ENCODE measurements at places on chromosomes 7 and 10.

GRCh38 chr7:20279979-20280378 is 50.7 kb upstream of the ITGB8 start:
- DNase-seq = no peak

- DNase-seq = no peak
These were observed 10.2 kb upstream of the ZFYVE27 start for GRCh38 chr10:97726636-97727178.

GRCh38 chr10:97030894-97031293 is 154.9 kb downstream of the SLIT1 start:
- DNase-seq = no peak

- no peak for DNase-seq
These were observed 306.8 kb downstream of the XPNPEP1 start for GRCh38 chr10:109616359-109616980.

- DNase-seq = no peak
These were observed 705.1 kb downstream of the SUGCT start for GRCh38 chr7:40839881-40840280.

DNA sequence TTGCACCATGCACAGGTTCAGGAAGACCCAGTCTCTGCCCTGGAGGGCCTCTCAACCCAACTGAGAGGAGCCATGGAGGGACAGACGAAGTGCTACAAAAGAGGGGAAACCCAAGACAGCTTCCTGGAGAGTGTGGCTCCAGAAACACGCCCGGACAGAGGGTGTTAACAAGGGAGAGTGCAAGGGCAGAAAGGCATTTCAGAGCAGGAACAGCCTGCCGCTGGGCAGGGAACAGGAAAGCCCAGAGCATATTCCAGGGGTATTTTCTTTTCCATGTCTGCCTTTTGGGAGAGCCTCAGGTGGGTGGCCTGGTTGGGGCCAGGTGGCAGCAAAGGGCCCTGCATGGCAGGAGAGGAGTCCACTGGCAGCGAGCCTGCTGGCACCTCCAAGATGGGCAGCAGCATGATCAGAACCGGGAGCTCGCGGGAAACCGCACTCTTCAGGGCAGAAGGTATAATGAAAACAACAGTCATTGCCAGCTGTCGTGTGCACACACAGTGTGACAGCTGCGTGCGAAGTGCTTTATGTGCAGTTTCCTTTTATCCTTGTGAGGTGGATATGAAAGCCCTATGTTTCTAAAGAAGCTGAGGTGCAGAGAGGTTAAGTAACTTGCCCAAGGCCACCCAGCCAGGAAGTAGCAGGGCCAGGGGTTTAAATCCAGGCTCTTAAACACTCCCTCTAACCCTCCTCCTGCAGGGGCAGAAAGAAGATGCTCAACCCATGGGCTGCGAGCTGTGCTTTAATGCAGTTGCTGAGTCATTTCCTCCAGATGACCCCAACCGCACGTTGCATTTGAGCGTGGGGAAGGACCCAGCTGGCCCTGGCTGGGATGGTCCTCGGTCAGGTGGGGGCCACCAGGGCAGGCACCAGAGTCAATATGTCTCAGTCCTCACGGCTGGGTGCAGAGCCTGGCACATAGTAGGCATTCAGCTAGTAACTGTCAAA is 128.6 kb downstream of the OAT start:
- DNase-seq = no peak

DNA sequence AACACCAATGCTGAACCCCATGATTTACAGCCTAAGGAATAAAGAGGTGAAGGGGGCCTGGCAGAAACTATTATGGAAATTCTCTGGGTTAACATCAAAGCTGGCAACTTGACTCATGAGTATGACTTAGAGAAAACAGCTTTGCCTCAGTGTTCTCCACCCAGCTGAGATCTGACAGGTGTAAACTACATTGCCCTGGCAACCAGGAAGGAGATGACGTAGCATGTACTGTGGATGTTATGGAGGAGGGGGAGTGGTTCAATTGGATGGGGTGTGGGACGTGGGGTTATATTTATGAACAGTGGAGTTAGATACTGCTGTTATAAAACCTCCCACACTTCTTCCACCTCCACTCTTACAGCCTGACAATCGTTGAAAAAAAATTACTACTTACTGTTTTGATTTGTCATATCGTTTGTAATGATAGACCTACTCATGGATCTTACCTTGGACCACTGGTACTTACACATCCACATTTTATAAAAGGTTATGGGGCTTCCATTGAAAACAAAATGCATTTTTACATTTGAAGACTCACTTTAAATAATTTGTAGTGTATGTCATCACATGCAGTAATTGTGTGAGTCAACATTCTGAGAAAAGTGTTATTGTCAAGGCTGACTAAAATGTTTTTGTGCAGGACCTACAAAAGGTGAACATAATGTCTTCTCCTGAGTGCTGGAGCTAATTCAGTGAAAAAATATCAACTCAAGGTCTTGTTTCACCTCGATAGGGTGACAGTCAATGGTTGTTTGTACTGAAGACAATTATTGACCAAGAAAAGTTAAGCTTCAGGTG is 6.4 kb downstream of the OR2F1 start:
- no peak for DNase-seq

All from stimulated activated CD4-positive, alpha-beta T cell treated with anti-CD3 and anti-CD28 coated beads, Interleukin-1b, Interleukin-23, amount 100 ng/mL, for 1 hour (primary cell).